ENCODE measurements at places on chromosomes 2 and 18.

- DNase-seq, result no peak
Observed at GRCh38 chr2:210440206-210440605, 36.4 kb downstream of the LANCL1 start.

DNA sequence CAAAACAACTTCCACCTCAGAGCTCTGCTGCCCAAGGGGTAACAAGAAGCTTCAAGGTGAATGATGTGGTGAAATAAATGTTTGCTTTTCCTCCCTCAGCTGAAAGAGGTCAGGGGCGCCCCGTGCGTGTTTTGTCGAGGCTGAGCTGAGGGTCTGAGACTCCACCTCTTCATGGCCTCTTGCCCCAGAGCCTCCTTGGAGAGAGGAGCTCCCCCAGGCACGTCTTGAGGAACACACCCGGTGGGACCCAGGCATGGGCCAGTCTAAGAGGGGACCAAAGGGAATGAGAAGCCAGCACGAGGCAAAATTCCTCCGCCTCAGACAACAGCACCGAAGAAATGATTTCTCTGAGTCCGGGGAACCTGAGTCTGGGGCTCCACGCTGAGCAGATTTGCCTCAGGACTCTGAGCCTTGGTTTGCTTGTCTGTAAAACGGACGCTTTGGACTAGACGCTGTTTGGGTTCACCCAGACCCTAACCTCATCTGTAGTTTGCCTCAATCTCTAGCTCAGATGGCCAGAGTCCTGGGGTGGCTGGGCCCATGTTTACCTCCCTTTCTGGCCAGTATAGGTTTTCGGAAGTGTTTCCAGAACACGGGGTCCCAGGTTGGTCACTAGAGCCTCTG is 56.4 kb upstream of the ODC1 start:
- DNase-seq, result no peak

- DNase-seq, result no peak
Observed at GRCh38 chr2:162029287-162029901, 44.6 kb downstream of the DPP4 start.

GRCh38 chr2:204260162-204260877 is 285.0 kb upstream of the PARD3B start:
- peak; percentile 55 for DNase-seq

GRCh38 chr2:48423376-48423775 is 106.6 kb upstream of the STON1 start:
- no peak for DNase-seq

DNA sequence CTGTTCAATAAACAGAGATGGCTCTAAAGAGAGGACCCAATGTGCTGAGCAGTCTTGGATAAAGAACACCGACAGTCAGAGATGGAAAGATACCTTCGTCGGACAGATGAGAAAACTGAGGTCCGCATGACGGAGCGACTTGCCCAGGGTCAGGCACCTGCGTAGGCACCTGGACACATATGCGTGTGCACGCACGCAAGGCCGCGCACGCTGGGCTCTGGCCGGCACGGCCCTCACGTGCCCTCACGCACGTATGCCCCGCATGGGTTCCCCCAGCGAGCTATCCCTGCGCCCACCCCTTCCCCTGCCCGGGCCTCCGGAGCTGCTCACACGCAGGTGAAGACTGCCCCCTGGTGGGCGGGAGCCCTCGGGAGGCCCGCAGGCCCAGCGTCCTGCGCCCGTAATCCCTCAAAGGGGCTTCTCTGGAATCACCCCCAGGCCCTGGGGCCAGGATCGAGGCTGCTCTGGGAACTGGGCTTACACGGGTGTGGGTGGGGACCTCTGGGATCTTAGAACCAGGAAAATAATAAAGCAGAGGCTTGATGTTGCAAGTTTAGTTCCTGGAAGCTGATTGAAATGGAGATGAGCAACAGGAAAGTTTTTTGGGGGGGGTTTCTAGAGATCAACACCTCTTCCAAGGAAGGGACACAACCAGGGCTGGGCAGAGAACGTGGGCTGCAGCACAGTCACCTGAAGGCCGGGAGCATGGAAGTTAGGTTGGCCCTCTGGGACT is 246.3 kb downstream of the TNS1 start:
- DNase-seq, result peak; percentile 43

DNA sequence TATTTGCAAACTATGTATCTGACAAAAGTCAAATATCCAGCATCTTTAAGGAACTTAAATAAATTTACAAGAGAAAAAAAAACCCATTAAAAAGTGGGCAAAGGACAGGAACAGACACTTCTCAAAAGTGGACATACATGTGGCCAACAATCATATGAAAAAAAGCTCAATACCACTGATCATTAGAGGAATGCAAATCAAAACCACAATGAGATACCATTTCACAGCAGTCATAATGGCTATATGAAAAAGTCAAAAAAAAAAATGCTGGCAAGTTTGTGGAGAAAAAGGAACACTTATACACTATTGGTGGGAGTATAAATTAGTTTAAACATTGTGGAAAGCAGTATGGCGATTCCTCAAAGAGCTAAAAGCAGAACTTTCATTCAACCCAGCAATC is 130.3 kb upstream of the LHCGR start:
- DNase-seq, result no peak

GRCh38 chr2:113741091-113741490 is 15.4 kb downstream of the SLC35F5 start:
- no peak for DNase-seq

DNA sequence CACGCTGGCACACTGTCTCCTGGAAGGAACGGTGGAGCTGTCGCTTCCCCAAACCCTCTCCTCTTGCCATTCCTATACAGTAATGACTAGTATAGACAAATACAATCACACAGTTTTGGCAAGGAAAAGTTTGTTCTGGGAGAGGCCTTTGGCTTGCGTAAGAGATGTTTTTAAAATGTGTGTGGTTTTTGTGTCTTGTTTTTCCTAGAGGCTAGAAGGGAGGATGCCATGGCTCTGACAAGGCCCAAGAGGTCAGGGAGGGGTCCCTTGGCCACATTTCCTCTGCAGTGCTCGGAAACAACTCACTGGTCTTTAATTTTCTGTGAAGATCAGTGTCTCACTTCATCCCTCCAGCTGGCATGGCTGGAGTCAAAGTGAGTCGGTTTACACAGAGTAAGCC is 195.9 kb downstream of the SH3RF3 start:
- DNase-seq, result no peak

DNA sequence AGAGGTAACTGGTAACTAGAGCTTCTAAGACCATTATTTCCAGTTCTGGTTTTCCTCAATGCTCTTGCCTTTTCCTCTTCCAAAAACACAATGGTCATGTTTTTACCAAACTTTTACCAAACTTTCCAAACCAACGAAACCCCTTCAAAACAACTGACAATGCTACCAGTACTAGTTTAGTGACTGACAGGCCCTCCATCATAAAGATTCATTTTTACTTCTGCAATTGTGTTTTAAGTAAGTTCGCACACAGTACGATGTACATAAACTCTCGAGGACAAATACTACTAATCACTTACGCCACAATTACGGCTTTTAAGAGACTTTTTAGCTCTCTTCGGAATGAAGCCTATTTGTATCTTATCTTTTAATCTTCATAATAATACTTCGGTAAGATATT is 900 bp downstream of the C18orf32 start:
- DNase-seq, result peak; percentile 14

DNA sequence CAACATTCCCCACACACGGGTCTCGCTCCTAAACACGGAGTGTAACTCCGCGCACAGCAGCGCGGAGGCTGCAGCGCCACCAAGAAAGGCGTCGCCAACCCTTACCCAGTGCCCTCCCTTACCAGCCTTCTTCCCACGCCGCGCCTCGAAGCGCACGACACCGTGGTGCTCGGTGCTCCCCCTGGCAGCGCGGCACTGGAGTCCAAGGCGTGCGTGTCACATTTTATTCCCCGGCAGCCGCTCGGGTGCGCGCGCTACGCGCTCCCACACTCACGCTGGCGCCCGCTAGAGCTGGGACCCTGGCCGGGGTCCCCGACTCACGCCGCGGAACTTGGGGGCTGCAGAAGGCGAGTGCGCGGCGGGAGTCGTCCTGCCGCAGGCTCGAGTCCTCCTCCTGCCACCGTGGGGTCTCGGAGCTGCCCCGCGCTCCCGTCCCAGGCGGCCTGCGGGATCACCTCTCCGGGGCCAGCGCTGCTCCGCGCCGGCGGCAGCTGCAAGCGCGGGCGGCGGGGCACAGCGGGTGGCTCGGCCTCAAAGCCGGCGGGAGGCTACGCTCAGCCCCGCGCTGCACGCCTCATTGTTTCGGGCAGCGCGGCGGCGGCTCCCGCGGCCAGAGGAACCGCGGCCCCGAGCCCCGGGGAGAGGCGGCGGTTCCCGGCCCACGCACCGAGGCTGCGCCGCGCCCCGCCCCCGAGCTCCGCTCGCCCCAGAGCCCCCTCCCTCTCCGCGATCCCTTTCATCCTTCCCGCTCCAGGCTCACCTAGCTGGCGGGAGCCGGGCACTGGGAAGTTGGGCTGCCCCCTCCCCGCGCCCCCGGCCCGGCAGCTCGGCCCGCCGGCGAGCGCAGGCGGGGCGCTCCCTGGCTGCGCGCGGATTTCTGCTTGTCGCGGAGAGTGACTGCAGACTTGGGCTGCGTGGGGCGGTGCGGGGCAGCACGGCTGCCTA is at the start of gene ST6GAL2:
Gene ST6GAL2, minus strand, starts transcription at position 197 of the 945 bp plus-strand sequence. CDS start 42,190 bp downstream, outside the sequence.
- DNase-seq, result no peak

GRCh38 chr18:57210107-57210715 is 63.3 kb downstream of the BOD1L2 start:
- DNase-seq, result no peak

- no peak for DNase-seq
Observed at GRCh38 chr2:122183890-122184289, 428.4 kb downstream of the TSN start.

DNA sequence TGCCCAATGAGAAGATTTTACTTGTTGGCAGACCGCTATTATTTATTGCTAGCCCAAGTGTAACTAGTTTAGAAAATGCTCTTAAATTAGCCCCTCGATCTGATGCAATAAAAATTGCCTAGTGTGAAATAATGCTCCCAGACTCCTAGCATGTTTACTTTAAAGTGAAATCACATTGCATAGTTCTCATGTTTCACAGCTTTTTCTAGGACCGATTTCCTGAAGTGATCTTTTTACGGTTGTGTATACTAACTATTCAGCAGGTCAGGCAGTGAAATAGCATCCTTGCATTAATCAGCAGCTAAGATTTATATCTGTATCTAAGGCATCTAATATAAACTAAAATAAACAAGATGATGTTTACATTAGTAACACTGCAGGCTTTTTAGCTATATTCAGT is 52.4 kb downstream of the PMS1 start:
- no peak for DNase-seq

DNA sequence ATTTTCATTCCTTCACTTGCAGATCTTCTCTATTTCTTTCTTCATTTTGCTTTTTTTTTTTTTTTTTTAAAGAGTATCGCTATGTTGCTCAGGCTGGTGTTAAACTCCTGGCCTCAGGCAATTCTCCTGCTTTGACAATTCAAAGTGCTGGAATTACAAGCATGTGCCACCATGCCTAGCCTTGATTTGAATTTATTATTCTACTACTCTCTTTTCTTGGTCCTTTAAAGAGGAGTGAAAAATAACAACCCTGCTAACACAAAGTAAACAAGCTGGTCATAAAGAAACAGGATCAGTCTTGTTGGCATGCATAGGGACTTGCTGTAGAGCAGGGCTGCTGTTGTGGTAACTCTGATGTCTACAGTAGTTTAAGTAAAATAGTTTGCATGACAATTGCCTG is 1615.3 kb upstream of the ZEB2 start:
- no peak for DNase-seq
